ENCODE measurements at places on chromosomes 16 and 17.

- DNase-seq, result no peak
Observed at GRCh38 chr16:25177512-25177830, 39.3 kb upstream of the AQP8 start.

DNA sequence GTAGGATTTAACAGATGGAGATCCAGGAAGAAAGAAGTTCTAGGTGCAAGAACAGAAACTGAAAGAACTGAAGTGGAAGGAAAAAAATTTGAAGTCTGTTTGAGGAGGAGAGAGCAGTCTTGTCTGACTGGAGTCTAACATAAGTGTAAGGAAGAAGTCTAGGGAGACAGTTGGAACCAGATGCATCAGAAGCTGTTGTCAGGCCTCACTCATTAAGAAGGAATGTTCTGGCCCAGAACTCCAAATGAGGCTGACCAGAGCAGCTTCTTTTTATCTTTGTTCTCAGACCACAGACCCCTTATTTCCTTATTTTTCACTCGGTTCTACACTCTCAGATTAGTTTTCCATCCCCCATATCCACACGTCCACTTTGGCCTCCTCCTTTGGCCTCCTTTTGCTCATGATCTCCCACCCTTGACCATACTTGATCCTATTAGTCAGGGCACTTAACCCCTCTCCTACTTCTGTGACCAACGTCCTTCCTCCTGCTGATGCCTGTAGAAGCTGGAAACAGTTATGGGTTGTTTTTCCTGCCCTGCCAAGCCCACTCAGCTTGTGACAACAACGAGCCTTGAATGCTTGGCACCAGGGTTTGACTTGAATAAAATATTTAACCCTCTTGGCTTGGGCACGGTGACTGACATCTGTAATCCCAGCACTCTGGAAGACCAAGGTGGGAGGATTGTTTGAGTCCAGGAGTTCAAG is 7.0 kb upstream of the MYH2 start:
- DNase-seq, result no peak

- DNase-seq, result no peak
Observed at GRCh38 chr16:81711657-81712319, 67.3 kb upstream of the PLCG2 start.

GRCh38 chr17:40577611-40578065 is 12.4 kb upstream of the CCR7 start:
- no peak for DNase-seq

GRCh38 chr17:75983501-75984181 is 4.6 kb downstream of the TEN1 start:
- DNase-seq, result no peak

DNA sequence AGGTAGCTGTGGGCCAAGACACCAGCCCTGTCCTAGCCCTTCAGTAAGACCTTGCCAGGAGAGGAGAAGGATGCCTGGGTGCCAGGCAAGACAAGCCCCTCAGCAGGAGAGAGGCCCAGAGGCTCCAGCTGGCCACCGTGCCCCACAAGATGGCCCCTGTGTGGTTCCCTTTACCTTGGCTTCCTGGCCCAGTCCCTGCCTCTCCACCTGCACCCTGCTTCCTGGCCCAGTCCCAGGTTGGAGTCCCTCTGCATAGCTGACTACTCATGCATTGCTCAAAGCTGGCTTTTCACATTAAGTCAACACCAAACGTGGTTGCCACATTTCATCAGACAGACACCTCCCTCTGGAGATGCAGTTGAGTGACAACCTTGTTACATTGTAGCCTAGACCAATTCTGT is 4.0 kb downstream of the SYNGR3 start:
- DNase-seq, result no peak

GRCh38 chr17:70366386-70366785 is 197.1 kb downstream of the KCNJ2 start:
- no peak for DNase-seq

- no peak for DNase-seq
Observed at GRCh38 chr16:69319381-69319780, 8.2 kb downstream of the VPS4A start.

GRCh38 chr17:15031975-15032374 is 233.2 kb downstream of the PMP22 start:
- DNase-seq, result no peak

GRCh38 chr17:55420776-55421178 is 858 bp downstream of the MMD start:
- DNase-seq, result no peak
